ENCODE measurements at places on chromosomes 1 and 21.

DNA sequence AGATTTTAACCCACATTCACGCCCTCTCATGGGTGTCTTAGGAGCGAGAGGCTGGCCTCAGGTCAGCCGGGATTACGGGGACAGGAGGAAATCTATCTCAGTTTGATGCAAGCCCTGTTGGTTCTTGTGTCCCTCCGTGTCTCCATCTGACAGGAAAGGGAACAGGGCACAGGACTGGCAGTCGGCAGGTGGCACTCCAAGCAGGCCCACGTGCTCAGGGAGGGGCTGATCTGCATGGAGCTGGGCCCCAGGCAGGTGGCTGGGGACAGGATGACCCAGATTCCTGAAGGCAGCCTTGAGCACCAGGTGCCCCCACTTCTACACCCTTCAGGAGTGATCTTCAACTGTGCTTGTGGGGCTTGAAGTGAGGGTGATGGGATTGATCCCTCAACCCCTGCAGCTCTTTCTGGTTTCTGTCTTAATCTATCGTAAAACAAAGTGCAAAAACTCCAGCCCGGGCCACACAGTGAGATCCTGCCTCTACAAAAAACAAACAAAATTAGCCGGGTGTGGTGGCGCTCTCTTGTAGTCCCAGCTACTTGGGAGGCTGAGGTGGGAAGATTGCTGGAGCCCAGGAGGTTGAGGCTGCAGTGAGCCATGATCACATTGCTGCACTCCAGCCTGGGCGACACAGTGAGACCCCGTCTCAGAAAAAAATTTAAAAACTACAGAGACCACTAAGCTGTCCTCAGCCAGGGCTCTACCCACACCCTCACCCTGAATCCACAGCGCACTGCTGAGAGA lies 8.3 kb downstream of the PLEKHG5 start:
- DNase-seq: no peak

DNA sequence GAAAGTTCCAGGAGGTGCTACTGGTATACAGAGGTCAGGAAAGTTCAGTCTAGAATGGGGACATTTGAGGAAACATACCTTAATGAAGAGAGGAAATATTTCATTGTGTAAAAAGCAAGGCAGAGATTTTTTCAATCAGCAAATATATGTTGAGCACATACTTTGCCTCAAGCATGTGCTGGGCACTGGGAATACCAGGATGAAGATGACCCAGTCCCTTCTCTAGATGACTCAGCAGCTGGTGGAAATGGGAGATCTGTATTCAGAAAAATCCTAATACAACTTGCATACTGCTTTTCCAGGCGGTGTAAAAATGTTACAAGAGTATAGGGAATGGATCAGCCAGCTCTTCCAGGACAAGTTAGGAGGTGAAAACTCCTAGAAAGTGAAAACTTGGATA lies 229.3 kb downstream of the FGGY start:
- no peak for DNase-seq

DNA sequence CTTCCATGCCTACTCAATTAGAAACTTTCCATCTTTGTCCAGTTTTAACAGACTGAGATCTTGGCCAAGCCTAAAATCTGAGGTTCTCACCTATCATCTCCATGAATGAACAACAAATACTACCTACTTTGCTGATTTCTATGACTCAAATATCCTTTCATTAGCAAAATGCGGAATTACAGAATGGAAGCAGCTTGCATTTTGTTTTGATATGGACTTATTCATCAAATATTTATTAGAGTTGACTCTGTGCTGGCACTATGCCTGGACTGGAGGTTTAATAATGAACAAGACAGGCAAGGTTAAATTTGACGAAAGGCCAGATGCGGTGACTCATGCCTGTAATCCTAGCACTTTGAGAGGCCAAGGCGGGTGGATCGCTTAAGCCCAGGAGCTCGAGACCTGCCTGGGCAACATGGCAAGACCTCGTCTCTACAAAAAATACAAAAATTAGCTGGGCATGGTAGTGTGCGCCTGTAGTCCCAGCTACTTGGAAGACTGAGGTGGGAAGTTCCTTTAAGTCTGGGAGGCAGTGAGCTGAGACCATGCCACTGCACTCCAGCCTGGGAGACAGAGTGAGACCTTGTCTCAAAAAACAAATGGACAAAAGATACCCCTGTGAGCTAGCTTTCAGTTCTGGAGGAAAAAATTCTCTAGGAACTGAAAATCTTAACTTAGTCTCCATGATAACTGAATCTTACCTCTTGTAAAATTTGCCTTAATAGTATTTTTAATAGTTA lies 29.4 kb upstream of the SOD1 start:
- DNase-seq: no peak

- DNase-seq: no peak
Measured at GRCh38 chr1:8212580-8213031, 105.3 kb upstream of the SLC45A1 start.

- no peak for DNase-seq
Measured at GRCh38 chr1:103144681-103145080, 36.4 kb upstream of the COL11A1 start.

GRCh38 chr21:36125512-36126207 lies 9.2 kb upstream of the CBR3 start:
- DNase-seq: no peak

DNA sequence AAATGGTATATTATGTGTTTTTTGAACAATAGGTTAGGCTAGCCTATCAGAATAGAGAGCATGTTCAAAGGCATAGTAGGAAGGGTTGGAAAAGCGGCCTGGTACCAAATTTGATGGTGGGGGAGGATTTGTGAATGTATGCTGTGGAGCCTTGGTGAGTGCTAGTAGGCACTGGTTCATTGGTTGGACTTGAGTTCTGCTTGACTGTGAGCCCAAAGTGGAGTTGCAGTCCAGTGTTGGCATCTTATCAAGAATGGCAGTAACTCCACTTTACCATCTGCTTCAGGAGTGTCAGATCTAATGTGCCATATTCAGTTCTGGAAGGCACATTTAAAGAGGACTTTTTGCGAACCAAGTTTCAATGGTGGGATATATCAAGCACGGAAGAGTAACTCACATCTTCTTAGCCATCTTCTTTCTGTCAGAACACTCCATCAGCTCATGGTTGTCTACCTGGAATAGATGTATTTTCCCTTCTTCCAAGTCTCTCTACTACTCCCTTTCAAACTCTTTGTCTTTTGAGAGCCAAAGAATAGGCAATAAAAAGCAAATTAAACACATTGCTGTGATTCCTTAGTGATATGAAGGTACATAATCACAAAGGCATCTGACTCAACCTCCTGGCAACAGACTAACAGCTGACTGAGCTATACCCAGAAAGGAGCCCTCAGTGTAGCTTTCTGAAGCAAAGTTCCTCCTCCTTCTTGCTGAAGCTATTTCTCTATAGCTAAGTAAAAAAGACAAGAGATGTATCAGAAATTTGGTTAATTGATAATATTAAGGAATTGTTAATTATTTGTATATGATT lies 21.7 kb downstream of the LRRC8B start:
- no peak for DNase-seq

- DNase-seq: no peak
Measured at GRCh38 chr21:39527067-39527595, 75.4 kb downstream of the SH3BGR start.

DNA sequence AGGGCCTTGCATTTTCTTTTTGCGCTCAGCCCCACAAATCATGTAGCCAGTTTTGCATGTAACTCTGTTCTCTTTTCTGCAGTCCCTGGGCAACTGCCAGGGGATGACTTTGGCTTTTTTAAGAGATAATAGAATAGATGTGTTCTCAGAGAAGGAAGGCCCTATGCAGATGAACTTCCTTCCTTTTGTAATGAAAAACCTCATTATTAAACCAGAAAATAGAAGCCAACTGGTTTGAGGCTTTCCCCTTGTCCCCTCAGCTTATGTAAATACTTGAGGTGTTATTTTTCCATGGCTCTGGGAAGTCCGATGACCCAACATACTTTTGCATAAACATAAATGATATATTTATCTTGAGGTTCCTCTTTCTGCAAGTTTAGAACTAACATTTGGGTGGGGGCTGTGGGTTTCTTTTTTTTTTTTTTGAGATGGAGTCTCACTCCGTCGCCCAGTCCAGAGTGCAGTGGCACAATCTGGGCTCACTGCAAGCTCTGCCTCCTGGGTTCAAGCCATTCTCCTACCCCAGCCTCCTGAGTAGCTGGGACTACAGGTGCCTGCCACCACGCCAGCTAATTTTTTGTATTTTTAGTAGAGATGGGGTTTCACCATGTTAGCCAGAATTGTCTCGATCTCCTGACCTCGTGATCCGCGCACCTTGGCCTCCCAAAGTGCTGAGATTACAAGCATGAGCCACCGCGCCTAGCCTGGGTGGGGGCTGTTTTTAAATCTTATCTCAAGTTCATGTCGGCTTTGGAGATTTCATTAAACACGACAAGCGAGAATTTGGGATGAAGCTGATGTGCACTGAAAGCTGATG lies 14.4 kb upstream of the FCRL5 start:
- no peak for DNase-seq

DNA sequence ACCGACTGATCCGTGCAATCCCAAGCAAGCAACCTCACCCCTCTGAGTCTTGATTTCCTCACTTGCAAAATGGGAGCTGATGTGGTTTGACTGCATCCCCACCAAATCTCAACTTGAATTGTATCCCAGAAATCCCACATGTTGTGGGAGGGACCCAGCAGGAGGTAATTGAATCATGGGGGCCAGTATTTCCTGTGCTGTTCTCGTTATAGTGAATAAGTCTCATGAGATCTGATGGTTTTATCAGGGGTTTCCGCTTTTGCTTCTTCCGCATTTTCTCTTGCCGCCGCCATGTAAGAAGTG lies 58.4 kb downstream of the FHAD1 start:
- no peak for DNase-seq

- DNase-seq: no peak
Measured at GRCh38 chr1:67846538-67846937, 13.3 kb upstream of the GNG12 start.

DNA sequence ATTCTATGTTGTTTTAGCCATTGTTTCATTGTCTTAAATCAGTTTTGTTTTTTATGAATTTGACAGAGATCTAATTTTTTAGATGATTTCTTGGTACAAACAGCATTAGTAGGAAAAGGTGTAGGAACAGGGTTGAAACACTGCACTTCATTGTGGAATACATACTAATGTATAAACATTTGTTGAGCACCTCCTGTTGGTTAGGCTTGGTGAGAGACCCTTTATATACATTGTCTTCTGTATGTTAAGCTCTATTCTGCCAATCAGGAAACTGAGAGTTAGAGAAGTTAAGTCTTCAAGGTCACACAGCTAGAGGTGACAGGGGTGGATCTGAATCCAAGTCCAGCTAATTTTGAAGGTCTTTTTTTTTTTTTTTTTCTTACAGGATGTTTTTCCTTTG lies 192.7 kb downstream of the VPS13D start:
- DNase-seq: no peak

DNA sequence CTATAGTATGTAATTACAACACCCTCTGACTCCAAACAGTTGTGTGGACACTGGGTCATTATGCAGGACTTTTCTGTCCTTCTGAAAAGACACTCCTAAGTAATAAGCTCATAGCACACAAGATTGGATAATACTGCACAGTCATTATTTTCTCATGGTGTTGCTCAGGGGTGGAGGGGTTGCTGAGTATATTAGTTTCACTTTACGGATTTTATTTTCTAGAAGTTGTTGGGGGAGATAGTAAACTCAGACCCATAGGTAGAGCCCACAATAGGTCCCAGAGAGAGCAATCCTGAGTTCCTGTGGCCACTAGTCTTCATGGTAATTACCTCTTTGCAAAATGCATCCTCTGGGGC lies 53.4 kb downstream of the DUSP10 start:
- DNase-seq: no peak

DNA sequence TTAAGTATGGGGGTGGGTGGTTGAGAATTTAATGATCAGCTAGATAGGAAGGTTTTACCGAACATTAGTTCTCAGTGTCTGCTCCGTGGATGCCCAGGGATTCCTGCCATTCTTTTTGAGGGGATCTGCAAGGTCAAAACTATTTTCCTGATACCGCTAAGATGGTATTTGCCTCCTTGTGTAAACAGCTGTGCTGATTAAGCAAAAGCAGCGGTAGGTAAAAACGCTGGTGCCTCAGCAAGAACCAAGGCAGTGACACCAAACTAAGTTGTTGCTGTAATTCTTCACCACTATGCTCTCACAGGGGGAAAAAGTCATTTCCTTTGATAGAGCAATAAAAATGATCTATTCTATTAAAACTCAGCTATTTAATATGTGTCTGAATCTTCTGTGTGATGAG lies 229.0 kb downstream of the FMN2 start:
- DNase-seq: no peak

DNA sequence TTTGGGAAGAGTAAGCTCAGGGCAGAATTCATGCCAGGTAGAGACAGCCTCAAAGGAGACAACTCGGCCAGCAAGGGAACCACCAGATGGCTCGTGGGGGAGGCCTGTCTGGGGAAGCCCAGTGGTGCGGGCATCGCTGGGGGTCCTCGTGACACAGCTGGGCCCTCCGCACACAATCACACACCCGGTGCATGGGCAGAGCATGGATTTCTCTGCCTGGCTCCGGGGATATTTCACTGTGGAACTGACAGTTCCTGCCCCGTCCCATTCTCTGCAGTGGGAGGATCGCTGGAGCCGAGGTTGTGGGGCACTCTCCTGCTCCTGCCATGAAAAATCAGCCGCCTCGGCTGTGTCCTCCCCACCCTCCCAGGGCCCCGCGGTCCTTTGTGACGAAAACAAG lies 108.0 kb downstream of the CRYAA start:
- no peak for DNase-seq

- DNase-seq: no peak
Measured at GRCh38 chr1:36251794-36252481, 27.7 kb downstream of the THRAP3 start.
